ENCODE measurements at places on chromosomes 4 and X.

DNA sequence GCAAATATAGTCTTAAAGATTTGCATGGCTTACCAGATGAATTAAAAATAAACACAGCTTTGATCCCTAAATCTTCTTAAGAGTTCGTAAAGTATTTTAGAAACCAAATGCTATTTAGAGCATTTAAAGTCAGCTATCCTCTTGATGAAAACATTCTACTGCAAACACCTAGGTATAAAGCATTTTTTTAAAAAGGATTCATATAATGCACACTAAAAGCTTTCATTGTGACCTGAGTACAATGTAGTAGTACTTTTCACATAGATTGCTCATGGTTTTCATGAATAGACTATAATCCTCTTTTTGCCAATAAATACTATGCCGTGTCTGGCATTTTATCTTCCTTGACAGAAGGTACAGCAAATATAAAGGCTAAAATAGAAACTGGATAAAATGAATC, 805.1 kb upstream of the INTU start:
- DNase-seq = no peak

GRCh38 chr4:55609393-55609866, 17.4 kb upstream of the PDCL2 start:
- no peak for DNase-seq

GRCh38 chrX:101813200-101813599, 118.6 kb downstream of the ZMAT1 start:
- no peak for DNase-seq

DNA sequence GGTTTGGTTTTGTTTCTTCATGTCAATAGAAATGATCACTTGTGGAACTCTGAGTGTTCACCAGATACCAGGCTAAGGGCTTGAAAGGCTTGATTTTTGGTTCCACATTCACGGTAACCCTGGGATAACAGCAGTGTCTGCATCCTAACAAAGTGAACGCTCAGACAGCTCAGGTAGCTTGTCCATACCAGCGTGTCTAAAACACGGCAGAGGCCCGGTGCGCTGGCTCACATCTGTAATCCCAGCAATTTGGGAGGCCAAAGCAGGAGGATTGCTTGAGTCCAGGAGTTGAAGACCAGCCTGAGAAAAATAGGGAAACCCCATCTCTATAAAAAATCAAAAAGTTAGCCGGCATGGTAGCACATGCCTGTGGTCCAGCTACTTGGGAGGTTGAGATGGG, 49.0 kb downstream of the HTRA3 start:
- DNase-seq = no peak

GRCh38 chr4:13938299-13938698, 310.8 kb upstream of the BOD1L1 start:
- DNase-seq = no peak

DNA sequence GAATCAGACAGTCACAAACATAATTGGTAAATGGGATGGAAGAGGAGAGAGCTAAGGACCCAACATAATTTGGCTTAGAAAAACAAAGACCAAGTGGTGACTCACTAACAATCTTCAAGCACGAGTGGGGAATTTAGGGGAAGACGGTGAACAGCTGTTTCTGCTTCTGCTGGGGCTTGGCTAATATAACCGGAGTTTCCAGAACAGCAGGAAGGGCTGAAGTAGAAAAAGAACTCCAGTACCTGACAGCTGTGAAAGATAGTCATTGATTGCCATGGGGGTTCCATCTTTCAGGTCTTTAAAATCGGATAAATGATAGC, 290.9 kb upstream of the LDB2 start:
- no peak for DNase-seq

DNA sequence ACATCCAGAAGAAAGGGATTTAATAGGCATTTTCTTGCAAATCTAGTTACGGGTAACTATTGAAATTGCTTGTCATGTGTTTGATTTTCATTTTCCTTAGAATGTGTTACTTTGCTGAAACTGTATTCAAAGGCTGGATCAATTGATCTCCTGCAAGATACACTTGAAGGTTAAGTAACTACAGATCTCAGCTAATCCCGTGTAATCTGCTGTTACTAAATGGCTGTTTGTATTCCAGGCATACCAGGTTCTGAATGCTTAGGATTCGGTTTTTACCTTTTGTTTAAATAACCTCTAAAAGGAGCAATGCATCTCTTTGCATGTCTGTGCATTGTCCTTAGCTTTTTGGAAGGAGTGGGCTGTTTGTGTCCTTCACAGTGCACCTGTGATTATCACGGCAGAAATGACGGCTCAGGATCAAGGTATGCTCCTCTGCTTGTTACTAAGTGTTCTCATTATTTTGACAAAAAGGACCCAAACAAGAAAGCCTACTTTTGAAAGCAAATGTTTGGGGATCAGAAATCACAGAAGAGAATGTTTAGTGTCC, at the start of gene LRIT3:
Gene LRIT3 (plus strand): TSS at position 212 of the 547 bp plus-strand sequence. CDS start 95 bp downstream, at position 307.
- DNase-seq = no peak

- no peak for DNase-seq
Measured at GRCh38 chr4:181807771-181808170, 435.4 kb upstream of the TENM3 start.

DNA sequence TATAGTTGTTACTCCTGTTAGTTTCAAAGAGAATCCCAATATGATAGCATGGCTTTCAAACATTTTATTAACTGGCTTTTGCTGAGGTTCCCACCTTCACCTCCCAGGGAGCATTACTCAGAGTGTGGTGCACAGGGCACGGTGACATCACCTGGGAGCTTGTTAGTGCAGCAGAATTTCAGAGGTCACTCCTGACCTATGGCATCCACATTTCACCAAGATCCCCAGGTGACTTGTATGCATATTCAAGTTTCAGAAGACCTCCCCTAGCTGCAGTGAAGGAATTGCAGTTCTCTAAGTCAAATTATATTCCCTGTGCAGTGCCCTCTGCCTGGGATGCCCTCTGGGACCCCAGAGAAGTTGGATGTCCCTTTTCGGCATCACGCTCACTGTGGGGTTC, 29.7 kb upstream of the LNX1 start:
- DNase-seq = no peak
